Lower leg skin (tissue), 4 donors: ENCODE measurements at places on chromosomes 13 and 19.
A peak's percentile ranks its signal among the peaks of the same experiment; 100 is the strongest.

- no peak for DNase-seq
These were observed 40.9 kb downstream of the ATP7B start for GRCh38 chr13:51970349-51970748.

DNA sequence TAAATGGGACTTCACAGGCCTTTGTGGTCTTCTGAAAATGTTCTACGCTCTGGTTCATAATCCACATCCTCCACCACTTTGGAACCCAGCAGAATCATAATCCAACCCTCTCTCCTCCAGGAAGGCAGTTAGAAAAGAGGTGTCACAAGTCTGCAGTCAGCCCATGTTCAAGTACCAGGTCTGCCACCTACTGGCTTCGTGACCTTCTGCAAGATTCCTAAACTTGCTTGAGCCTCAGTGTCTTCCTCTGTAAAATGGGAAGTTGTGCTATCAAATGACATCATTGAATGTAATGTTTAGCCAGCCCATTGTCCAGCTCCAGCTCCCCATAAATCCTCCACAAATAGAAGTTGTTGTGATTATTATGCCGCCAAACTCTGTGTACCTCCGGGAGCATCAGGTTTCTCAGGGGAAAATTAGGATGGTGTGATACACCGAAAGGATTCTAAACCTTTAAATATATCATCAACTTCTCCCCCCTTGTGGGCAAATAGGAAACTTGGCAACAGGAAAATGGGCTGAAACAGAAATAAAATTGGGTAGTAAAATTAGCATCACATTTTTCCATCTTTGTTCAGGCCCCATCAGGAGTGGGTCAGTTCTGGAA, 109.7 kb downstream of the NUFIP1 start:
- no peak for DNase-seq

GRCh38 chr19:18853755-18854427, 22.1 kb downstream of the UPF1 start:
- DNase-seq, result no peak

DNA sequence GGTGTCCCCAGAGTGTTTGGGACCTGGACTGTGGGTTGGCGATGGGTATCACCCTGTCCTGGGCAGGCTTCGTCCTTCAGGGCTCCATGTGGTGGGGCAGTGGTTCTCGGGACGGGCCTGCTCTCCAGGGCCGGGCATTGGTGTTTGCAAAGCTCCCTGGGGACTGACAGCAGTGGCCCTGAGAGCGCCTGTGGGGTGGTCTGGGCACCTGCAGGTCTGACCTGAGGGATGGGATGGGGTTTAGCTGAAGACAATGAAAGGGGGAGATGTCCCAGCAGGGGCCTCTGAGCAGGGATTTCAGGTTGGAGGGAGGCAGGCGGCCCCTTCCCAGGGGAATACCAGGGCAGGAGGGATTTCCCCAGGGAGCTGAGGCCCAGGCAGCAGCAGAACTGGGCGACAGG, 68.3 kb upstream of the MCF2L start:
- peak; percentile 83 for DNase-seq

DNA sequence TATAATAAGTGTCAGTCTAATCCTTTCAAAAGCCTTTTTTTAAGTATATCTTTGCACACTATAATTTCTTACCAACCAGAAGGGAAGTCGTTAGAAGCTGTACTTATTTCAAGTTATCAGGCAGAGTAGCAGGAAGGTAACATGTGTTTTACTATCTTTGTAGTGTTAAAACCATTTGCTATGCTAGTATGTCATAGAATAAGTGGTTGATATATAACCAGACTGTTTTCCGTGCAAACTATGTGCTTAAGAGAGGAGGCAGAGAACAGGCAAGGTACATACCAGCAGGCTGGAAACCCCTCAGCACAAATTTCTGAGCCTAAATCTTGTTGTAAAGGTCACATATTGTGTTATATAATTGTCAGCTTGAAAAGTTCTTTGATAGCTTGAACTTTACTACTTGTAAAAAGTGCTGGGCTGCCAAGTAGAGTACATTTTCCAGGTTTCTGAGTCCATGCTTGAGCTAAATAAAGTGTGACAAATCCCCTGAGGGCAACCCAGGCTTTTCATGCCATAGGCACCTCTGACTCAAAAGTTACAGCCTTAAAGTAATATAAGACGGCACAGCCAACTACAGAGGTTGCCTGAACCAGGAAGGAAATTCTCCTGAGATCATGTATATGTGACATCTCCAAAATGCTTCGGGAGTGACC, 1297.4 kb downstream of the PCDH9 start:
- DNase-seq, result no peak

GRCh38 chr19:3266792-3267514, 42.5 kb downstream of the CELF5 start:
- no peak for DNase-seq

DNA sequence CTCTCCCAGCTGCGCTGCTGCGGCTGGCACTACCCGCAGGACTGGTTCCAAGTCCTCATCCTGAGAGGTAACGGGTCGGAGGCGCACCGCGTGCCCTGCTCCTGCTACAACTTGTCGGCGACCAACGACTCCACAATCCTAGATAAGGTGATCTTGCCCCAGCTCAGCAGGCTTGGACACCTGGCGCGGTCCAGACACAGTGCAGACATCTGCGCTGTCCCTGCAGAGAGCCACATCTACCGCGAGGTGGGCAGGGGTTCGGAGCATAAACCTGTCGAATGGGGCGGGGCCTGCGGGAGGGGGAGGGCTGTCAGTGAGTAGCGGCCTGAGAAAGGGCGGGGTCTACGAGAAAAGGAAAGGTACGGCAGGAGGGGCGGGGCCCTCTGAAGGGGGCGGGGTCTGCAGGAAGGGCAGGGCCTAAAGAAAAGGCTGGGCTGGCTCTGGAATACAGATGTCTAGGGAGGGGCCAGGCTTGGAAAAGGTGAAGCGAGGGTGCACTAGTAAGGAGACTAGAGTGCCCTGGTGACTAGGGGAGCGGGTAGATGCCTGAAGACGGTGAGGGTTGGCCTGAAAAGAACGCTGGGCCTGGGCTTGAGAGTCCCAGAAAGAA, 3.6 kb downstream of the CD37 start:
- peak; percentile 84 for DNase-seq

GRCh38 chr13:52862358-52863206, 14.1 kb upstream of the PCDH8 start:
- no peak for DNase-seq

GRCh38 chr19:13790354-13790753, 4.9 kb upstream of the ZSWIM4 start:
- DNase-seq, result no peak

DNA sequence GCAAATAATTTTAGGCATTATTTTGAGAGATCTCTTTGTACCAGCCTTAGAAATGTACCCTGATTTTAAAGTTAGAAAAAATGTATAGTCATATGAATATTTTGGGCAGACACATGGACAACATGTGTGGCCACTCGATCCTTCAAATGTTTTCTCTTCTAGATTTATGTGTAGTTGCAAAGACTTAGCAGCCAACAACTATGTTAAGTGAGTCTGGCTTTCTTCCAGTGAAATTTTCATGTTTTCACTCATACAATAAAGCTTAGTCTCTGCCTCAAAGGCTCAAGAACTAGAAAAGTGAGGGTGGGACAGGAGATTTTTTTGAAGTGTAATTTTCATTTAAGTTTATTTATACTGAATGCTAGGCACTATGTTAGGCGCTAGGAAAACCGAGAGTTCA, 207.7 kb upstream of the DACH1 start:
- no peak for DNase-seq

GRCh38 chr19:47497821-47498520, 14.0 kb upstream of the KPTN start:
- DNase-seq, result no peak

GRCh38 chr19:37654629-37655300, 500 bp downstream of the ZFP30 start:
- DNase-seq, result no peak

DNA sequence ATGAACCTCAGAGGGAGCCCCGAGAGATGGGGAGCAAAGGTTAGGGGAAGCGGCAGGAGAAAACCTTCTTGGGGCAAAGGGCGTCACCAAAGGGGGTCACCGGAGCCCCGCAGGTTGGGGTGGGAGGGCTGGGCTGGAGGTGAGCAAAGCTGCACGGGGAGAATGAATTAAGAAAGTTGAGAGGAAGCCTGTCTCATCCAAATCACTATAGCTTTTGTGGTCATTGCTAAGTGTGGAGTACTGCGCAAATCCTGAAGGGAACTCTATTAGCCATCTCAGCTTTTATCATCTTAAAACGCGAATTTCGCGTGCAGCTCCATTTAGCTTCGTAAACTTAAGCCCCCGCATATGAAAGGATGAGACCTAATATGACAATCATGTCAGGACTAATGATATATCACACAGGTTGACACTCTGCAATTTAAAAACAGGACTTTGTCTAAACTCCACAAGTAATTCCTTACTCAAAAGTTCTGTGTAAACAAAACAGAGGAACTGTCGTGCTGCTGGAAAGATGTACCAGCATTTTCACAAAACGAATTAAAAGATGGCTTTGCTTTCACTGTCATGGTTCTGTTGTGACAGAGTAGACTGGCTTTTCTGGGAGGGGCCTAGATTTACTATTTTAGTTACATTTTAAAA, 631 bp downstream of the LACC1 start:
- no peak for DNase-seq

DNA sequence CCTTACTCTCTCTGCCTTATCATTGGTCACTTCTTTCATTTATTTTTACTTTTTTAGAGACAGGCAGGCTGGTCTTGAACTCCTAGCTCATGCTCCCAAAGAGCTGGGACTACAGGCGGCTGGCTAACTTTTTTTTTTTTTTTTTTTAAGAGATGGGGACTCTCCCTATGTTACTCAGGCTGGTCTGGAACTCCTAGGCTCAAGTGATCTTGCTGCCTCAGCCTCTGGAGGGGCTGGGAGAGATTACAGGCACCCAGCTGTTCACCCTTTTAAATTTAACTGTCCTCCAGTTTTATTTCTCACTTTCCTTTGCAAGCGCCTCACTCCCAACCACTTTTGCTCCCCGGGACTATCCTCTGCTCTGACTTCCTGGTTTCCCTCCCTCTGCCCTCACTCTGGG, 5.6 kb upstream of the CLDN10 start:
- no peak for DNase-seq

- peak; percentile 63 for DNase-seq
These were observed 153.7 kb upstream of the VSTM2B start for GRCh38 chr19:29372091-29372415.

GRCh38 chr13:66994097-66994496, 236.0 kb downstream of the PCDH9 start:
- peak; percentile 88 for DNase-seq

- DNase-seq, result no peak
These were observed 173.9 kb downstream of the FLT1 start for GRCh38 chr13:28320884-28321574.

GRCh38 chr13:97386801-97387484, 47.0 kb upstream of the RAP2A start:
- no peak for DNase-seq

- DNase-seq, result no peak
These were observed 267.1 kb downstream of the KLF5 start for GRCh38 chr13:73325723-73326558.

DNA sequence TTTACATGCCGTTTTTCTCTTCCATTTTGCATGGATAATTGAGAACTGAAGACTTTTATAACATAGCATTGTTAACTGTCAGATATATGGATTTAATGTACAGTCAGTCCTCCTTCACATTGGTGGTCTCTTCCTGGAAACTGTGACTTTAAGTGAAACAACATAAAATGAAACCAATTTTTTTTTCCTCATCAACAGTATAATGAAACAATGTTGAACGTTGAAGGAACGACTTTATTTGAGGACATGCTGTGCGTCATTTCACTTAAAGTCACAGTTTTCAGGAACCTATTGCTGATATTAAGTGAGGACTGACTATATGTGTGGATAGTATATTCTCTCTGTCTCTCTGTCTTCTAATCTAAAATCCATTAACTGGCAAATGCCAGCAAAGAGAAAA, 54.8 kb downstream of the COG3 start:
- DNase-seq, result no peak

GRCh38 chr13:96996886-96997285, 2.6 kb upstream of the OXGR1 start:
- no peak for DNase-seq

- DNase-seq, result no peak
These were observed 117.9 kb downstream of the STOML3 start for GRCh38 chr13:38872693-38873092.

DNA sequence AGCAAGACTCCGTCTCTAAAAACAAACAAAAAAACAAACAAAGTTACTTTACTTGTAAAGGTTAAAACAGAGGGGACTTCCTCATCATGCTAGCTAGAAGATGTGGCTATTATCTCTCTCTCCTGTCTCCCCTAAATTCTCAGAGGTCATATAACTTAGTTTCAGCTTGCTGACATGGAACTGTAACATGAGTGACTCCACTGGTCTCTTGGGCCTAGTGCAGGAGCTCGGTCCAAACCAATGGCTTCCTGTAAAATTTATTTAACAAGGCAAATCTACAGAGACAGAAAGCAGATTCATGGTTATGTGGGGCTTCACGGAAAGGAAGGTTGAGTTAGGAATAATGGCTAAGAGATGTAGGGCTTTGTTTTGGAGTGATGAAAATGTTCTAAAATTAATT, 9.5 kb upstream of the KASH5 start:
- no peak for DNase-seq

GRCh38 chr19:29311191-29311790, 98.3 kb upstream of the UQCRFS1 start:
- no peak for DNase-seq

GRCh38 chr19:56839652-56840450, 675 bp downstream of the PEG3 start:
- DNase-seq, result peak; percentile 97

GRCh38 chr19:55603115-55603514, 2.3 kb upstream of the ZNF865 start:
- no peak for DNase-seq

DNA sequence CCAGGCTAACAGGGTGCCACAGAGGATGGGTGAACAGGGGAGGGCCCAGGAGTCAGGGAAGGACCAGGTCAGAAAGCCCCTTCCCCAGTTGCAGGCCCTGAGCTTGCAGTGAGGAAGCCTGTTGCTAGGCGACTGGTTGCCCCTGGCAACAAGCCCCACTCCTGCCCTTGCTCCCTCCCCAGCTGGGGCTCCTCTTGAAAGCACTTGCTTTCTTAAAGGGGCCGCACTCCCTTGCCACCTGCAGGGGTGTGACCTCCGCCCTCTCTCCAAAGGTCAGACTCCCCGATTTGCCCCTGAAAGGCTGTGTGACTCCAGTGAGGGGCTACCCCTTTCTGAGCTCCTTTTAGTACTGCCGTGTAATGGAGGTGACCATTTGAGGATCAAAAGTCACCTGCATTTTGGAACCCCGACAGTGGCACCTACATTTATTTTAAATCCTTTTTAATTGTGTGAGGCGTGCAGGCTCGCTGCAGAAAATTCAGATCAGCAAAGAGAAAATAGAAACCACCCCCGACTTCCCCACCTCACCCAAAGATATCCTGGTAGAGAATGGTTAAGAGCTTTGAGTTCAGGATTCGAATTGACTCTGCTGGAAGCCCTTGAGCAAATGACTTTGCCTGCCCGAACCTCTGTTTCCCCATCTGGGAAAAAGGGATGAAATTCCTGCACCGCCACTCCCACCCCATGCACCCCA, 4.8 kb downstream of the FCHO1 start:
- no peak for DNase-seq

DNA sequence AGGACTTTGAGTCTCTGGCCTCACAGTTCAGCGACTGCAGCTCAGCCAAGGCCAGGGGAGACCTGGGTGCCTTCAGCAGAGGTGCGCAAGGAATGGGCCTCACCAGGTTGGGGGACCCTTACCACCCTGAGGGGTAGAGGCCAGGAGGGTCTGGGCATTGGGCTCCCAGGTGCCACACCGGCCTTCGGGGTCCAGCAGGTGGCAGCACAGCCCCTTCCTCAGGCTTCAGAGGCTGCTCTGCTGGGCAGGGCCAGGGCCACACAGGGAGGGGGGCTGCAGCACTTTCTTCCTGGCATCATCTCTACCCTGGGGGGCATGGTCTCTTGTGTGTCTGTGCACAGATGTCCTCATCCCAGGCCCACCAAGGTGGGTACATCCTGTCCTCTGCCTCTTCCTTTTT, 12.9 kb downstream of the PIN1 start:
- DNase-seq, result no peak
